ENCODE measurements at places on chromosomes 6 and 20.
A peak's percentile ranks its signal among the peaks of the same experiment; 100 is the strongest.

- no peak for DNase-seq
Observed at GRCh38 chr6:125217369-125217768, 63.8 kb downstream of the TPD52L1 start.

- DNase-seq, result no peak
Observed at GRCh38 chr6:16338577-16339264, 100.3 kb downstream of the GMPR start.

- no peak for DNase-seq
Observed at GRCh38 chr20:64006490-64006889, 25.6 kb downstream of the PRPF6 start.

DNA sequence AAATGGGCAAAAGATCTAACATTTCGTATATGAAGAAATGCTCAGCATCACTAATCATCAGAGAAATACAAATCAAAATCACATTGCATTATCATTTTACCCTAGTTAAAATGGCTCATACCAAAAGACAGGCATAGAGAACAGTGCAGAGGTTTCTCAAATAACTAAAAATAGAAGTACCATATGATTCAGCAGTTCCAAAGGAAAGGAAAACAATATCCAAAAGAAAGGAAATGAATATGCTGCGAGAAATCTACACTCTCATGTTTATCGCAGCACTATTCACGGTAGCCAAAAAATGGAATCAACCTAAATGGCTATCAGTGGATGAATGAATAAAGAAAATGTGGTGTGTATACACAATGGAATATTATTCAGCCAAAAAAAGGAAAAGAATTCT lies 63.5 kb downstream of the VTA1 start:
- no peak for DNase-seq

GRCh38 chr20:17442588-17442987 lies 88.6 kb downstream of the BFSP1 start:
- DNase-seq, result no peak

GRCh38 chr6:39642270-39642669 lies 82.9 kb downstream of the KIF6 start:
- no peak for DNase-seq

DNA sequence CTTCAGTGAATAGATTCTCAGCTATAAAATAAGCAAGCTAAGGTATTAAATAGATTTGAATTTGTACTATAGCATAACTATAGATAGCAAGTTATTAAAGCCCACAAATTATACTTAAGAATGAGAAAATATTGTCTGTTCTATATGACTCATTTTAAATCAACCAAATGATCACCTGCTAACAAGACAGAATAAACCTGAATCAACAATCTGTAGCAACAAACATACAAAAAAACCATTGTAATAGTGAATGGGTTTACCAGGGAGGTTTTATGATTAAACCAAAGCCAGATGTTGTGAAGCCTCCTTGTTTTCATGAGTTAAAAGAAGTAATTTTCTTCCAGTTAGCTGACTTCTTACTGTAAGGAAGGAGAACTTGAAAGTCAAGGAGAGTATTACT lies 71.9 kb upstream of the HTR1B start:
- DNase-seq, result no peak

- no peak for DNase-seq
Observed at GRCh38 chr6:14009431-14009830, 84.7 kb downstream of the RNF182 start.

DNA sequence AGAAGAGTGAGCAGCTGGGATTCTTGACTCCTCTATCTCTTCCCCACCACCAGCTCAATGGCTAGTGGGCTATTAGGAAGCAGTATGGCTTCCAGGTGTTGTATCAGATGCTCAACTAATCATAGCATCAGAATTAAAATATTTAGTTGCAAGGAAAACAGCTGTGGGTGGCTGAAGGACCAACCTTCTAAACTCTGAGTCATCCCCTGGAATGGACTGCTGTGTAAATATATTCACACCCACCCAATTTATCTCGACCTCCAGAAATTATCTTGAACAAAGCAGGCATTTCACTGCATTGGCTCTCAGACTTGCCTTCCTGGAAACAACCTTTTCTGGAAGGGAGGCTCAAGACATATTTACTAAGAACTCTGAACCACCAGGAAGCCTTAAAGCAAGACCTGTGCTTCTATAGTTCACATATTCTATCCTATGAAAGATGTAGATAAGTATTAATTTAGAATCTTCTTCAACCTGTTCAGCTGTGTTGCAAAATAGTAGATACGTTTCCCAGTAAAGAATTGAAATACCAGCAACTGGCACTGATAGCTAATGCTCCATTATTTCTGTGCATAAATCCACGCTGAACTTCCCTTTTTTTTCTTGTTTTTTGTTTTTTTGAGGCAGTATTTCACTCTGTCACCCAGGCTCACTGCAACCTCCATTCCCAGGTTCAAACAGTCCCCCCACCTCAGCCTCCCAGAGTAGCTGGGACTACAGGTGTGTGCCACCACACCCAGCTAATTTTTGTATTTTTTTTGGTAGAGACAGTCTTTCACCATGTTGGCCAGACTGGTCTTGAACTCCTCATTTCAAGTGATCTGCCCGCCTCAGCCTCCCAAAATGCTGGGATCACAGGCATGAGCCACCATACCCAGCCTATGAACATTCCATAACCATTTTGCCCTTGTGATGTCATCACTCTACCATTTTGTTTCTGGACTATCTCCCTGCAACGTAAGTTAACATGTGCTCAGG lies 56.9 kb upstream of the CD2AP start:
- no peak for DNase-seq

GRCh38 chr20:46350201-46350985 lies 42.1 kb upstream of the CDH22 start:
- DNase-seq, result peak; percentile 63

DNA sequence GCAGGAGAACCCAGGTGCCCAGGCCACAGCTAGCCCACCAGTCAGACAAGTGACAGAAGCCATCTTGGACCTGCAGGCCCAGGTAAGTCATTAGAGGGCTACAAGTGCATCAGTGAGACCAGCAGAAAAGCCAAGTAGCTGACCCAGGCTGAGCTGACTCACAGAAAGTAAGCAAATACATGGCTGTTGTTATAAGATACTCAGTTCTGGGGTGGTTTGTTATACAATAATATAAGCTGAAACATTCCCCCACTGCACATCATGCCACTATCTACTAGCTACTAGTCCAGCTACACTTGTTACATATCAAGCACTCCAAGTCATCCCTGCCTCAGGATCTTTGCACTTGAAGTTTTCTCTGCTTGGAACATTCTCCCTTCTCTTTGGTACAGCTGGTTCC lies 10.0 kb downstream of the DYNLT2 start:
- no peak for DNase-seq

DNA sequence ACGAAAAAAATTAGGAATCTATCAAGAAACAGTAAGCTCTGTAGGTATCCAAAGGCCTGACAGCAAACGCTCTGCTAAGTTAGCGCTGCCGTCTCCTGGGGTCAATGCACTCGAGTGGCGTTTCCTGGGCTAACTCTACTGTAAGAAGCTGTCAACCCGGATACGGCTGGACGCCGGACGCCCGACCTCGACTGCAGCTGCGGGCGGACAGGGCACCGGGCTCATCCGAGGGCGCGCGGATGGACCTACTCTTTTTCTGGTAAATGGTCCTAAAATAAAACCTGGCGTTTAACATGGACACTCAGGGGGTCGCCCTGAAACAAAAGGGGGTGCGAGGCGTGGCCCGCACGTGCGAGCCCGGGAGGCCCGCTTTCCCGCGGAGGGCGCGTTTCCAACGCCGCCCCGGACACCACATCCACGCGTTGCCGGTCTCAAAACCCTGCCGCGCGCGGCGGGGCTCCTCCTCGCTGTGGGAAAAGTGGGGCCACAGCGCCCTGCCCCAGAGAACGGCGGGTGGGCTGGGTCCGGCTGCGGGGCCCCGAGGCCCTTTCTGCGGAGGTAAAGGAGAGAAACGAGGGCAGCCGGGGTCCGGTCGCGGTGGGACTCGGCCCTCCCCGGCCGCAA lies 537 bp downstream of the TCP1 start:
- peak; percentile 10 for DNase-seq

DNA sequence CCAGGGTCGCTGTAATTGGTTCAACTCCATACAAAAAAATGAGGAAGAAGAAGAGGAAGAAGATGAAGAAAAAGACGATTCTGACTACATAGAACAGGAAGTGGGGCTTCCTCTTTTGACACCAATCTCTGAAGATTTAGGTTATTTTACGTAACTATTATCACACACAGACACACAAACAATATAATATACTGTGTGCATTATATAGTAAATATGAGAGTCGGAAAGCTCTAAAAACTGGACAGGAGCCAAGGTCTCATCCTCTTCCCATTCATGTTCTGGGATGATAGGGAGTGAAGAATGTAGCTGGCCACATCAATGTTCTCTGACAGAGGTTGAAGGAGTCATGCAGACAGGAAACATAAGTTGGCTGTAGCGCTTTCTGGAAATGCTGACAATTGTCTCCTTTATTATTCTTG lies 13.3 kb downstream of the RSPH4A start:
- DNase-seq, result no peak

DNA sequence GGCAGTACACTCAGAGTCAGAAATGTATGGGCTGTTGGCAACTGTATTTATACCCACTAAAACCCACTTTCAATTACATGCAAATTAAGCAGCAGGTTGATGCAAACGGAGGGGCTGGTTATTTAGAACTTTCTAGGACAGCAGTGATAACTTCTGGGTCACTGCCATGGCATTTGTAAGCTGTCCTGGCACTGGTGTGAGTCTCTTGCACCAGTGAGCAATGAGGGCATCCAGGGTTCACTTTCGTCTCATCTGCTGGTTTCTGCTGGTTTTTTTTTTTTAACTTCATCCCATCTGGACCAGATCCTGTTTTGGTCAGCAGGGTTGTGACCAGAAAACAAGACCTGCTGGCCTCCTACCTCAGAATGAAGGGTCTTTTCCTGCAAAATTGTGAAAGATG lies 49.2 kb downstream of the CDH26 start:
- no peak for DNase-seq

- no peak for DNase-seq
Observed at GRCh38 chr6:157162766-157163433, 160.4 kb downstream of the TMEM242 start.

- DNase-seq, result no peak
Observed at GRCh38 chr6:92700411-92700810, 718.9 kb downstream of the EPHA7 start.

DNA sequence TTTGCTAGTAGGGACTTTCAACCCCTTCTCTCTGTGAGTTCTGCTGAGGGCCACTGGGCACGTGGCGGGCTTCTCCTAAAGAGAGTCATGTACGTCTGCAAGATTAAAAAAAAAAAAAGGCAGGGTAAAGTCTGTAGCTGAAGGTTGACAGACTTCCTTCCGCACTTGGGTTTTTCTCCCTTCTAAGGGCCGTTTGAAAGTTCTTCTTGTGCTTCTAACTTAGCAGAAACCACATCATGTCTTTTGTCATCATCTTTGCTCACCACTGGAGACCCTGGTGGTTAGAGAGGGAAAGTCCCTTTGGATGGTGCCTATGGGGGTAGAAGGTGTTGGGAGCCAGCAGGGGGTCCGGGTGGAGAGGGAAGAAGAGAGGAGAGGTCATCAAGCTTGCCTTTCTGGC lies 31.4 kb downstream of the PRDM1 start:
- DNase-seq, result peak; percentile 36

- no peak for DNase-seq
Observed at GRCh38 chr6:141576751-141577150, 556.0 kb upstream of the GJE1 start.

DNA sequence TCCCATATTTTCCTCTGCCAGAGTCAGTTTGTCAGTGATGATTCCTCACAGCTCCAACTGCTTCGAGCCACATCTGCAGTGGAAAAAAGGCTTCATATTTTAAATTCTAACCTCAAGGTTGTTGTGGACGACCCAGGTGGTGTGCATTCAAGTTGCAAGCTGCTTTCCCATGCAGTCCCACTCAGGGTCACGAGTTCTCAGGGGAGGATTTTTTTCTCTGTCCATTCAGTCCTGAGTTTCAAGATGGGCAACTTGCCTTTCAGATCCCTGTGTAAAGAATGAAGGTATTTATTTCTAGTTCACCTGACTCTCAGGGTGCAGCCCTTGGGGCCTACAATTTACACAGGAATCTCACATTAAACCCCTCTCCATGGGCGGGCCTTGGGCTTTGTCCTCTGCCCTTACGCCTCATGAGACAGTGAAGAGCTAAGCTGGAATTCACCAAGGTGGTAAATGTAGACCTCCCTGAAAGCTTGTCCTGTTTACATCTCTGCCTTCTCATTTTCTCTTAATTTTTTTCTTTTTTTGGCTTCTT lies 65.9 kb downstream of the TPD52L1 start:
- no peak for DNase-seq

GRCh38 chr6:144211160-144211559 lies 60.8 kb downstream of the STX11 start:
- DNase-seq, result no peak

GRCh38 chr20:34621383-34622367 lies 55.2 kb downstream of the PIGU start:
- DNase-seq, result no peak

- no peak for DNase-seq
Observed at GRCh38 chr6:20978151-20978614, 443.9 kb downstream of the CDKAL1 start.

- no peak for DNase-seq
Observed at GRCh38 chr6:82249381-82250253, 2.1 kb upstream of the IBTK start.

- DNase-seq, result no peak
Observed at GRCh38 chr20:54146672-54147071, 27.1 kb downstream of the CYP24A1 start.

- DNase-seq, result no peak
Observed at GRCh38 chr6:2209226-2209809, 36.1 kb downstream of the GMDS start.

GRCh38 chr6:126143761-126144251 lies 157.5 kb downstream of the TRMT11 start:
- DNase-seq, result no peak

- DNase-seq, result no peak
Observed at GRCh38 chr6:52972989-52973388, 22.1 kb downstream of the GSTA4 start.

DNA sequence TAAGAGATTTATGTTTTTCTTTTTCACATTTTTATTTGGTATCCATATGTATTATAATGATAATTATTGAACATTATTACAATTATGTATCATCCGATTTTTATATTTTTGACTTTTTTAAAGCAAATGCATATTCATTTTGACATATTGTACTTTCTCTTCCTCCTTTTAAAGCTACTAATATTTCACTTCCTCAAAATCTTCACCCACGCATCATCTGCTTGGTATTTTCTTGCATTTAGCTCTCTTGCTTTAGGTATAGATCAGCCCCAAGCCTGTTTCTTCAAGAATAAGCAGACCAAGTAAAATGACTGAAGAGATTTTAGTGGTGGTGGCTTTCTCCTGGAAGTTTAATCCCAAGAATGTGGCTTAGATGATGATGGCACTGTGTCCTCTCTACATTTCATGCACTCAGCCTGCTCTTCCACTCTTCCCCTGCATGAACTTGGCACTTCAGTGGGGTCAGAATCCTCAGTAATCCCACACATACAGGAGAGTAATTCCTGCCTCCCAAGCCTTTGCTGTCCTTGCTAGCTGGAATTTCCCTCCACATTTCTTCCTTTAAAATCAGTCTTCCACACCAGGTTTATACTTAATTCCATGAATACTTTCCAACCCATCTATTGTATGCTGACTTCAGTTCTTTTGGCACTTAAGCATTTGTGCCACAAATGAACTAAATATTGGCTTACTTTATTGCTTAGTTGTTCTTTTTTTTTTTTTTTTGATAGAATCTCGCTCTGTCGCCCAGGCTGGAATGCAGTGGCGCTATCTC lies 8.2 kb downstream of the NCOA7 start:
- peak; percentile 63 for DNase-seq

All from CD14-positive monocyte (primary cell).